HL-60 (cell line): ENCODE measurements at places on chromosomes 12 and 14.

GRCh38 chr12:40714636-40715035 is 22.4 kb downstream of the CNTN1 start:
- no peak for DNase-seq

DNA sequence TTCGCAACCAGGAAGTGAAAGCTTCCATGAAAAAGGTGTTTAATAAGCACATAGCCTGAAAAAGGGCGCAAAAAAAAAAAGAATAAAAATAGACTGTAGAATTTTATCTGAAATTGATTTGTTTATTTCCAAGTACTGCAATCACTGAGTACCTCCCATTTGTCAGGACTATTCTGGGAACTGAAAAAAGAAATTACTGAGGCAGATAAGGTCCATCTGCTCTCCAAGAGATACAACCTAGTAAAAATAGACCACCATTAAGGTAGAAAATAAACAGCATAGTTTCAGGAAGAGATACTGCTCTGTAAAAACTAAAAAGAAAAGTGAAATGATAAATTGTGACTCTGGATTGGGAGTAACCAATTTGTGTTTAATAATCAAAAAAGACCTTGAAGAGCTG is 24.7 kb downstream of the OR4N2 start:
- no peak for DNase-seq

GRCh38 chr12:14845350-14845750 is 2.0 kb upstream of the ART4 start:
- DNase-seq: peak; percentile 5

- DNase-seq: peak; percentile 23
Observed at GRCh38 chr14:39050389-39050788, 52.6 kb downstream of the SEC23A start.

GRCh38 chr12:27504507-27504906 is 19.5 kb upstream of the PPFIBP1 start:
- DNase-seq: no peak

DNA sequence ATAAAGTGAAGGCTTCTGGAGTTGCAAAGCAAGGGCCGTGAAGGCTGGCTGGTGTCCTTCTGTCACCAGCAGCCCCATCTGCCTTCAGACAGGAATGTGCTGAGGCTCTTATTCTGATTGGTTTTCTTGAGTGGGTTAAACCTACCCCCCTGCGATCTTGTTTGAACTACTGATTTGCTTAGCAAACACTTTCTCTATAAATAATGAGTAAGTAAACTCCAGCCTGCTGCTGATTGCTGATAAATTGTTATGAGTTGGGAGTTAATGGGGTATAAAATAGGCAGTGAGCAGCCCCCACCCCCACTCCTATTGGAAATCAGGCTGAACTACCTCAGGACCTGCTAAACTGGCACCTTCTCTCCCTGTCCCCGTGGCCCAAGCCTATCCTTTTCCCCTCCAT is 146.1 kb upstream of the NOS1 start:
- DNase-seq: no peak

- no peak for DNase-seq
Observed at GRCh38 chr14:89855961-89856656, 98.4 kb downstream of the EFCAB11 start.

- no peak for DNase-seq
Observed at GRCh38 chr12:54004063-54004840, 4.3 kb downstream of the HOXC9 start.

GRCh38 chr14:99029916-99030305 is 242.1 kb downstream of the BCL11B start:
- DNase-seq: no peak

- no peak for DNase-seq
Observed at GRCh38 chr12:81542065-81543010, 216.8 kb downstream of the PPFIA2 start.

GRCh38 chr14:60648934-60649874 is at the start of gene SIX1:
SIX1 (minus strand) TSS chr14:60649477; CDS start chr14:60649189, 288 bp downstream.
- peak; percentile 28 for DNase-seq

DNA sequence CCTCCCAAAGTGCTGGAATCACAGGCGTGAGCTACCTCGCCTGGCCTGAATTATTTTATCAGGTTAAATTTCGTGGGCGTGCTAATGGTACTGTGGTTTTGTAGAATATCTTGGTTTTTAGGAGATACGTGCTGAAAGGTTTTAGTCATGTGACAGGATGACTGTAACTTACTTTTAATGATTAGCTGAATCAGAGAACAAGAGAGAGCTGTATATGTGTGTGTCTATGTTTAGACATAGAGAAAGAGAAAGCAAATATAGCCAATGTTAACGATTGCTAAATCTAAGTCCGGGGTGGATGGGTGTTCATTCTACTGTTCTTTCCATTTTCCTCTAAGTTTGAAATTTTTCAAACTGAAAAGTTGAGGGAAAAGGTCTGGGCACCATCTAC is 9.2 kb upstream of the PNMA1 start:
- DNase-seq: no peak

DNA sequence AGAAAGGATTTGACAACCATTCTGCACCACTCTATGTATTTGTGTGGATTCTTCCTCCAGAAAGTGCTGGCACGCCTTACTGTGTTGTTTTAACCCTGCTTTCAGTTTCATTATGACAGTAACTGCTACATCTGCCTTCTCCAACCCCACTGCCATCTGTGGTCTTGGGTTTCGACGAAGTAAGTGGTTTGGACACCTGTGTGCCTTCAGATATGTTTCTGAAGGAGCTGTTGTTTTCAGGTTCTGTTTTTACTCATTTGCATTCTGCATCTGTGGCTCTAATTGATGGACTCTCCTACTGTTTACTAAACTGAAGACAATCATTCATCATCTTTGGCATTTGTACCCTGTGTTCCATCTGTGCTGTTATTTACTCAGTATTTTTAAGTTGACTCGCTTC is 4.1 kb downstream of the TSHR start:
- DNase-seq: no peak

- DNase-seq: no peak
Observed at GRCh38 chr12:112936927-112937326, 1.3 kb upstream of the OAS3 start.

DNA sequence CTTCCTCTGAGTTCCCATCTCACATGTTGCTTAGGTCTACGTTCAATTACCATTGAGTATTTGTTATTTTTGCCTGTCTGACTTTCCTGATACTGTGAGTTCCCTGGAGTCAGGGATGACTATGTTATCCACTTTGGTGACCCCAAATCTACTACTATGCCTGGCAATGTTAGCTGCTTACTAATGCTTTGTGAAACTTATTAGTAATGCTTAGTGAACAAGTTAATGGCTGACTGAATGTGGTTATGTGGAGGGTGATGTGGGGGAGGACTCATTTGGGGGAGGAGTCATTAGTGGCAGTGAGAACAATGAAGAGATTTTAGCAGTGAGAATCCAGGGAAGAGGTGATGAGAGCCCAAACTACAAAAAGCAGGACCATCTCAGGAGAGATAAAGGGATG is 121.6 kb downstream of the KTN1 start:
- DNase-seq: no peak

DNA sequence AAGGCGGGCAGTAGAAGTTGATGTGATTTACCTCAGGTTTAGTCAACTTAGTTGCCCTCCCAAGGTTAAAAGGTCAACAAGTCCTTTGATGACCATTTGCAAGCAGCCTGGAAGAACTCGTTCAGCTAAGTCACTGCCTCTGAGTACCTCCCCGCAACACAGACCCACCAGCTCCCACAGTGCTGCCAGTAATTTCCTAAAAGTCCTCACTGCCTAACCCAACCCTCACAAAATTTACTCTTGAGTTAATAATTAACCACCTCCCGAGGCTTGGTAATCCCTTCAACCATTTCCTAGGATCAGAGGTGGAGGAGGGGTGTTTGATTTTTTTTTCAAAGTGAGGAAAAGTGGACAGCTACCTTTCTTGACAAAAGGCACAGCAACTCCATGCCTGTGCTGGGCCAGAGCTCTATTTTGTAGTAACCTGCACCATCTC is 55.8 kb downstream of the MAP3K9 start:
- no peak for DNase-seq

- no peak for DNase-seq
Observed at GRCh38 chr12:55675666-55676065, 32.0 kb downstream of the ITGA7 start.

- DNase-seq: no peak
Observed at GRCh38 chr14:84885061-84885460, 644.9 kb upstream of the FLRT2 start.

- DNase-seq: no peak
Observed at GRCh38 chr12:23771240-23771949, 178.1 kb downstream of the SOX5 start.

- DNase-seq: no peak
Observed at GRCh38 chr12:103705098-103705497, 118.0 kb downstream of the STAB2 start.

DNA sequence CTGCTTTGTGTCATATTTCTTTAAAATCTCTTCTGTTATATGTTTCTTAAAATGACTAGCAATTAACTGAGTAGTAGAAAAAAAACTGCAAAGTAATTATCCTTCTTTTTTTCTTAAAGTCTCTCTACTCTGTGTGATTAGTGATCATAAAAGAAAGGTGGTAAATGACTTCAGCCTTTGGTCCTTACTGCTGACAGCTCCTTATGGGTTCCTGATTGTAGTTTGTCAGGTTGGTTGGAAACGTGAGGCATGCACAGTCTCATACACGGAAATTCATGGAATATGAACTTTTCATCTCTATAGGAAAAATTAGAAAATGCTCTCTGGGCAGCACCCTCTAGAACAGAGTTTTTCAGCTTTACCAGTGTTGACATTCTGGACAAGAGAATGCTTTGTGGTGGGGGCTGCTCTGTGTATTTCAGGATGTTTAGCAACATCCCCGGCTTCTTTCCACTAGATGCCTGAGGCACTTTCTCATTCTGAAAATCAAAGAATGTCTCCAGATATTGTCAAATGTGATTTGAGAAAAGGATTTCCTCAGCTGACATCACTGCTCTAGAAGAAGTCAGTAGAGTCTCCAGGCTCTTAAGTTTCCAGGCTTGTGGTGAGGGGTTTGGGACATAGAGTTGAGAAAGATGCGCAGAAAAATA is 121.0 kb downstream of the PIK3C2G start:
- no peak for DNase-seq

GRCh38 chr12:91496337-91496736 is 313.7 kb upstream of the DCN start:
- no peak for DNase-seq

DNA sequence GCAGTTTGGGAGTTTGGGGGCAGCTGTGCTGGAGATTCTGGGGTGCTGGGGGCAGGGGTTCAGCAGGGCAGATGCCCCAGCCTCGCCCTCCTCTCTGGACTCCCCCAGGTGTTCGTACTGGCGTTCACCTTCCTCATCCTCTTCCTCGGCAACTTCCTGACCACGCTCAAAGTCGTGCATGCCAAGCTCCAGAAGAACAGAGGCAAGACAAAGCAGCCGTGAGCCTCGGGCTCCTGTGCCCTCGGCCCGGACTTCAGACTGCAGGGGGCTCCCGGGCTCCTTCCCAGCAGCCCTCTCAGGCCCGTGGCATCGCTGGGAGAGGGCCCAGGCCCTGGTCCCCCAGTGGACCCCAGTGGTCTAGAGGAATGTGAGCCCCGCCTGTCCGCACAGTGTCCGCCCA is 18.0 kb downstream of the RHOF start:
- no peak for DNase-seq

DNA sequence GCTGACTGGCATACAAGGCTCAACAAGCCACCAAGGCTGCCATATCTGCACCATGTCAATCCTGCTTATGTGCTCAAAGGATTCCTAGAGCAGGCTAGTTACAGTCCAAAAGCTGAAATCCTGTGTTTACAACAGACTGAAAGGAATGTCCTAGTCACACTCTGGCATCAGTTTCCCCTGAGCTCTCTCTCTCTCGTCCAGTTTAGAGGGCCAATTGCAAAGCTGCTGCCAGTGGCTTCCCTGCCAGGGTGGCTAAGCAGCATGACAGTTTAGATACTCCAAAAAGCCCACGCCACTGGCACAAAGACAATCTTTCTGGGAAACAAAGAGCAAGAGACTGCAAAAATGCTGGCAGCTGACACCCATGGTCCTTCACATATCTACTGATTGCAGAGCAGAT is 392.1 kb downstream of the RPS29 start:
- DNase-seq: no peak

DNA sequence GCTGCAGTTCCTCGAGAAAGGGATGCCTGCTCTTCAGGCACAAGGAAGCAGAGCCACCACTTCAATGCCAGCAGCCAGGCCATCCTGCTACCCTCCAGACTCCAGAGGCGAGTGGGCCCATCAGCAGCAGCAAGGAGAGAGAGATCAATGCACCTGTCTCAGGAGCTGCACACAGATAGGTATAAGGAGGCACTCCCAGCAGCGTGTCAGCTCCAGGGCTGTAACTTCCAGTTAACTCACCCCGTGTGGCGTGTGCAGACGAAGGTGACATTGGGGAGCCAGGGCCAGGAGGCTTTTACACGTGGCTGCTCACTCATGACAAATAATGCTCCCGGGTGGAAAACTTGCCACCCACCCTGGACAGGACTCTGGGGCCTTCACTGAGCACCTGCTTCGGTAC is 24.2 kb downstream of the GALNT16 start:
- no peak for DNase-seq

GRCh38 chr12:8038659-8039114 is 6.2 kb downstream of the FOXJ2 start:
- DNase-seq: no peak

DNA sequence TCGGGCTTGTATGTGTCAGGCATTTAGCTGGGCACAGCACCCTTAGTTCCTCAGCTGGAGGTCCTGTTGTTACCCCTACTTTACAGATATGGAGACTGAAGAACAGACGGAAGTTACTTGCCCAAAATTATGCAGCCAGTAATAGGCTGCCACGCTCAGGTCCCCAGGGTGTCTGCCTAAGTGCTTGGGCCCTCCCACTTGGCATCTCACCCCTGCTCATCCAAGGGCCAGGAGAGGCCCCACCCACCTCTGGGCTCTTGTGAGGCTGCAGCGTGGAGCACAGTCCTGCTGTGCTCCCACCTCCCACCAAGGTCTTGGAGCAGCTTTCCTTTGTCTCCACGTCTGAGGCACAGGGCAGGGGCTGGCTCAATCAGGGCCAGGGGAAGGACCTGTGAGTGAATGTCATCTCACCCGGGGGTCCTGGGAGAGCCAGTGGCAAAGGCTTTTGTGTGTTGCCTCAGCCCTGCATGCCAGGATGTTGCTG is 64.6 kb downstream of the BEGAIN start:
- DNase-seq: no peak

- no peak for DNase-seq
Observed at GRCh38 chr14:90062127-90062794, 467 bp downstream of the KCNK13 start.

- DNase-seq: no peak
Observed at GRCh38 chr12:25825446-25825845, 133.0 kb upstream of the RASSF8 start.
